ENCODE measurements at places on chromosomes 2 and 18.

DNA sequence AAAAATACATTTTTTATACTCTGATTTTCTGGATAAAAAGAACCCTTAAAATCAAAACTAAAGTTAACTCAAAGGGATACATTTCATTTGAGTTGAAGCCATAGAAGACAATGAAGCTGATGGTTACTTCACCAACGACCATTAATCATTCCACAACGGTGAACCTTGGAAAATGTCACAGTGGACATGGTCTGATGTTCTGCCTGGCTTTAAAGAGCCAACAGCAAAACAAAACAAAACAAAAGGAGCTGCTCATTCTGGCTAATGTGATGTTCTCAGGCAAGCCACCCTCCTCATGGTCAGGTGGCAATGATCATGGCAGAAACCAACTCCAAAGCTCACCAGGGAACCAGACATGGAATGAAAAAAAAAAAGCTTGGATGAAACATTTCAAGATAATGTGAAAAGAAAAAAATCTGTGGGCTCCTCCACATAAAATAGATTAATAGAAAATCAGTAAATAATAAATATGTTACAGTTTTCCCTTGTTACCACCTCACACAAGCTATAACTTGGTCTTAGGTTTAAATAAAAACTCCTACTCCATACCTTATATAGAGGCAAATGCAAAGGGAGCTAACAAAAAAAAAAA is 90.1 kb upstream of the SERTAD2 start:
- DNase-seq, result no peak

- no peak for DNase-seq
Measured at GRCh38 chr2:148649936-148650335, 5.4 kb downstream of the EPC2 start.

DNA sequence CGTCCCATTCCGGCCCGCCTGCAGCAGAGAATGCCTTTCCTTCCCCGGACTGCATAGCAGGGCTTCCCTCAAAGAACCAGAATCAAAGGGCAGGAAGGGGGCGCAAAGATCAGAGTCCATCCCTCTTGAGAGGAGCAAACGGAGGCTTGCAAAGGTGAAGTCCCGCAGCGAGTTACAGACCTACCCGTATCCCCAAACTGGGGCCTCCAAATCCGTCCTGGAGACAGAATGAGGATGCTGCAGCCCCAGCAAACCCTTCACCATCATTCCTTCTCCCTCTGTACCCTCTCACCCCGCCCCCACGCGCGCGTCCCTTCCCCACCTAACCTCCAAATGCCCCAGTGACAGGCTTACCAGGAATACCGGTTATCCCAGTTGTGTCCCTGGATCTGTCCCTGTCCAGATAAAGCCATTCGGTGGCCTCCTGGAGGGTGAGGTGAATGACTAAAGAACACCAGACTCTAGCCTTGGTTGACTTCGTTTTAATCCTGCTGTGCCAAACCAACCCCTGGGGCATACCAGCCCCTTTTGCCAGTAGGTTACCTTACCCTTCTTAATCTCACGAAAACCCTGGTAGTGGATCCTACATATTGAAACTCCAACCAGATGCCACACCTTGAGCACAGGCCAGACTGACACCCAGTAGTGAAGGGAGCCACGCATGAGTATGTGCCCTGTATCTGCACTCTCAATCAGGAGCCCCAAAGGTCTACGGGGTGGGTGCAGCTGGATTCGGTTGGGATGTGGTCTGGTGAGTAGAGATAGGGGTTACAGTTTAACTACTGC is 961 bp upstream of the SLC40A1 start:
- no peak for DNase-seq

GRCh38 chr18:28922936-28923335 is 746.0 kb upstream of the CDH2 start:
- DNase-seq, result no peak

DNA sequence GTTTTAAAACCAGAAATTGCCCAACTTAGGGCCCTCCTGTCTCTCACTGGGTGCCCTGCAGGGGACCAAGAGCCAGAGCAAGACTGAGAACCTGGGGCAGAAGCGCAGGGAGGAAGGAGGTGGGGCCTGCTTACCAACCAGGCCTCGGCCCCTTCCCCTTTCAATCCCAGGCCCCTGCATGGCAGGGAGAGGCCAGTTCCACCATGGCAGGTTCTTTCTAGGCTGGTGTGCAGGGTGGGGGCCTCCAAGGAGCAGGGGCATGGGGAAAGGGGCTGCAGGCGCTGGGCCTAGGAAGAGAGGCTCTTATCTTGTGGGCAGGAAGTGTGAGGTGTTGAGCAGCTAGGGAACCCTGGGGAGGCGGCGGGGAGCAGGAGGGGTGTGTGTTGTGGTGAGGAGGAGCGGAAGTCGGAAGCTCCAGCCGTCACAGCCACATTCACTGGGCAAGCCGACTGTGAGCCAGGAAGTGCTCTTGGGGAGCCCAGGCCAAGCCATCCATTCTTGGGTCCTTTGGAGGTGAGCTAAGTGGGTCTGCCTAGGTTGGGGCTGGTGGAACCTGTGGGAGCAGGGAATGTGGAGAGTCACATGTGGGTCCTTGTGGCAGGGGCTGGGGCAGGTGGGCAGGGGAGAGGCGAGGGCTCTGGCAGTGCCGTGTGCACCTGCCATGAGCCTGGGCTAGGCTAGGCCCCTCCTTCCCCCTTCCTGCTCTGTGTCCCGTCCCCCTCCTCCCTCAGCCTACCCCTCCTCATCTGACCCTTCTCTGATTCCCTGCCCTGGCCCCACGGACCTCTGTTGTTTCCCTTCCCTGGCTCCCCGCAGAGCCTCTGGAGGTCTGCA is at the start of gene PSD4:
TSS of gene PSD4 (plus strand) at position 430 of the 834 bp plus-strand sequence. CDS start 8,486 bp downstream, outside the sequence.
- no peak for DNase-seq

- DNase-seq, result no peak
Measured at GRCh38 chr2:236984046-236984445, 101.6 kb upstream of the COPS8 start.

GRCh38 chr2:137348301-137348700 is 583.0 kb downstream of the THSD7B start:
- no peak for DNase-seq

- no peak for DNase-seq
Measured at GRCh38 chr2:233258211-233258610, 6.7 kb downstream of the ATG16L1 start.

DNA sequence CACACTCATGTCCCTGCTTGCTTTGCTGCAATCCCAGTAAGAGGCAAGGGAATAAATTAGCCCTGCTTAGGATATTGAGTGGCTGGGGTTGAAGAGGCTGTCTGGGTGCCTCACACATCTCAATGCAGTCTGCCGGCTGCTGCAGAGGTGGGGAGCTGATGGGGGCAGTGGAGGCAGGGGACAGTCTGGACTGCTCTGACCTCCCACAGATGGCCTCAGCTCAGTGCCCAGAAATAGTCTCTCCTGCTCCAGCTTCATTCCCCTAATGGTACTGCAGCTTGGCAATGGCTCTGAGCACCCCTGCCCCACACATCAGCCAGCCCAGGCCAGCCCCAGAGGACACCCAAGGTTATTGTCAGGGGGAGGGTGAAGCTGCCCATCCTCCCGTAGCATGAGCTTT is 21.5 kb upstream of the TNS1 start:
- no peak for DNase-seq

- DNase-seq, result no peak
Measured at GRCh38 chr2:16252891-16253290, 312.5 kb downstream of the MYCN start.

GRCh38 chr18:22564036-22564435 is 146.3 kb upstream of the CTAGE1 start:
- DNase-seq, result no peak

- DNase-seq, result no peak
Measured at GRCh38 chr2:107340955-107341354, 455.0 kb upstream of the ST6GAL2 start.

GRCh38 chr2:232569541-232569940 is 19.1 kb downstream of the EIF4E2 start:
- no peak for DNase-seq

GRCh38 chr2:30341500-30342267 is 105.4 kb upstream of the LCLAT1 start:
- DNase-seq, result no peak

GRCh38 chr2:179915395-179915992 is 54.1 kb upstream of the ZNF385B start:
- no peak for DNase-seq

DNA sequence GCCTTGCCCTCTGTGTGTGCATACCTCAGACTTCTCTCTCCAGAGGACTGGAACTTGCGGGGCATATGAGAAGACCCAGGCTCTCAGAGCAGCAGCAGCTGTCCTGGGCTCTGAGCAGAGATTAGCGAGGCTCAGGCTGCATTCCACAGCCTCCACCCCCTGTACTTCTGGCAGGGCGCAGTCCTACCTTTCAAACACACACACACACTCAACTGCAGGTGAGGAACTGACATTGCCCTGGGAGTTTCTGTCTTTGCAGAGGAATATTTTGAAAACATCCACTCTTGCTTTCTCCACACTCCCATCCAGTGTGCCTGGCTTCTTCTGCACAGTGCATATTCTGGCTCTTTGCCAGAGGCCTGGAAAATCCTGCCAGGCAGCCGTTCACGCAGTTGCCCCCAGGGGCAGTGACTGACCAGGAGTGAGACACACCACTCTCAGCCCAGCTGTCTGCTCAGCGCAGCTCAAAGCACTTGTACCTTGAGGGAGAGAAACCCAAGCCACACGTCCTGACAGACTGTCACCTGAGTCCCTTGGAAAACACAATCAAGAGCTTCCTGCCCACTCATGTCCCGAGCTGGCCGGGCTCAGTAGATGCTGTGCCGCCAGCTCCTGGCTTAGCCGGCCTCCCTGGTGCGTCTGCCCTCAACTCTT is 460.8 kb downstream of the RNF144A start:
- peak; percentile 52 for DNase-seq

- no peak for DNase-seq
Measured at GRCh38 chr2:24577481-24577880, 86.4 kb downstream of the NCOA1 start.

DNA sequence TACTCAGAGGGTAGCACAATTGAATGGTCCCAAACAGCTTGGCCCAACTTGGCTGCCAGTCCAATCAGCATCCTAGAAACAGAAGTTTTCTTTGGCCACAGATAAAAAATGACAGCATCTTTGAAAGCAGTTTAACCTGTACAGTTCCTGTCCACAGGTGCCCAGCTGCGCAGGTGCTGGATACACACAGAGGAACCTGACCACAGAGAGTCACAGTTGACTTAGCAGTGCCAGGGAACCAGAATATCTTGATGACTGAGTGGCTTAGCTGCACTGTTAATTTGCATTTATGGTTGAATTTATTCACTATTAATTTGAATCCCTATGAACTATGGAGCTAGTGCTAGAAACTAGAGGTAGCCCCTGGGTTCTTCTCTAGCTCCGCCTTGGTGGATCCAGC is 93.7 kb downstream of the TPGS2 start:
- DNase-seq, result no peak

DNA sequence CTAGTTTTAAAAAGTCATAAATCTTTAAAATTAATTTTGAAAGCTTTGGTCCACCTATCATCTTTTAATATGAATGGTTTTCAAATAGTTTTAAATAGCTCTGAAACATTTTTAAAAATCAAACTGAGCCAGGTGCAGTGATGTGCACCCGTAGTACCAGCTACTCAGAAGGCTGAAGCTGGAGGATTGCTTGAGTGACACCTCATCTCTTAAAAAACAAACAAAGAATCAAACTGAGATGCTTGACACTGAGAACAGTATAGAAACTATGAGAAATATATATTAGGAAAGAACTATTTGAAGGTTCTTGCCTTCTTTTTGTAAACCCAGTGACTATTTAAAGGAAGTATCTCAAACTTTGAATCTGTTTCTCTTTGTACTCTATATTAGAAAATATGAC is 67.4 kb downstream of the BARD1 start:
- no peak for DNase-seq

GRCh38 chr2:108993095-108993937 is 4.3 kb upstream of the EDAR start:
- no peak for DNase-seq

GRCh38 chr2:7861910-7862702 is 819.8 kb upstream of the ID2 start:
- DNase-seq, result no peak

GRCh38 chr2:100242891-100243619 is 79.2 kb downstream of the LONRF2 start:
- DNase-seq, result no peak

DNA sequence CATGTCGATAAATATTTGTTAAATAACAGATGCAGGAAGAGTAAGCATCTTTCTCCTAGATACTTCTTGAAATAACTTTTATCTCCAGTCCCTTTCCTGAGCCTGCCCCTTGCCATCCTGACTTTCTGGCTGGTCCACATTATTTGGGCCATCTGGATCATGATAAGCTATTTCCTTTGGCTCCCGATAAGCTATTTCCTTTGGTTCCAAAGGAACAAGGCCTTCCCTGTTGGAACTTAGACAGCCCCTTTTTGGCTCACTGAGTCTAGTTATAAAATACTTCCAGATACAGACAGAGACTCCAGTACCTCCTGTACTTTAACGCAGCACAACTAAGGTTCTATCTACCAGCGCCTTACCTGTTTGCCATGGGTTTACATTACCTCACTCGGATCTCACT is 205.3 kb upstream of the CCDC150 start:
- DNase-seq, result no peak

- no peak for DNase-seq
Measured at GRCh38 chr18:25144820-25145219, 207.1 kb downstream of the ZNF521 start.

DNA sequence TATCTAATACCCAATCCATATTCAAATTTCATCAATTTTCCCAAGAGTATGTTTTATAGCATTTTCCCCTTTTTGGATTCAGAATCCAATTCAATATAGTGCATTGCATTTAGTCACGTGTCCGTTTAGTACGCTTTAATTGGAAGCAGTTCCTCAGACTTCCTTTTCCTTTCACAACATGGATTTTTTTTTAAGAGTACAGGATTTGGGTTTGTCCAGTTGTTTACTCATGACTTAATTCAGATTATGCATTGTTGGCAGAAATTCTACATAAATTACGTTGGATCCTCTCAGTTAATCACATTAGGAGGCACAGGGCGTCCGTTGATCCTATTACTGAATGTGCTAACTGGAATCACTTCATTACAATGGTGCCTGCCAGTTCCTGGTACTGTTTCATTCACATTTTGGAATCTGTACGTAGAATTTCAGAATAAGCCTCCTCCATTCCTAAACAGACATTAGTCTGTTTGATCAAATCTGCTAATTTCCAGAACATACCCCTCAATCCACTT is 70.0 kb upstream of the ATIC start:
- no peak for DNase-seq

GRCh38 chr2:121372721-121373353 is 87.8 kb upstream of the TFCP2L1 start:
- no peak for DNase-seq

DNA sequence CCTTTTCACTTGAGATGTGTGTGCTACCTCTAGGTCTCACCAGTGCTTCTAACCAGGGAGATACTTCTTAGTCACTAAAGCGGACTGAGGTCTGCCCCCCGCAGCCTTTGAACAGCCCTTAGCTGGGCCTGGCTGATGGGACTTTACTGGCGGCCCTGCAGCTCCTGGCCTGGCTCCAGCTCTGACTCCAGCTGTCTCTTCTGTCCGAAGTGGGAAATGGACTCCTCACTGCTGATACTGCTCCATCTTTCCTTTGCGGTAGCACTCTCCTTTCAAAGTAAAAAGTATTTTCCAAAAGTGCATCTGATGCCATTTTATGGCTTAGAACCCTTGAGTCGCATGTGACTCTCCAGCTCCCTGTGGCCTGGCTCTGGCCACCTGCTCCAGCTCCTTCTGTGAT is 64.5 kb downstream of the ATP9B start:
- no peak for DNase-seq
